ENCODE measurements at places on chromosomes 6 and 20.

GRCh38 chr6:43627008-43627825, 1.8 kb downstream of the GTPBP2 start:
- peak; percentile 97 for DNase-seq

DNA sequence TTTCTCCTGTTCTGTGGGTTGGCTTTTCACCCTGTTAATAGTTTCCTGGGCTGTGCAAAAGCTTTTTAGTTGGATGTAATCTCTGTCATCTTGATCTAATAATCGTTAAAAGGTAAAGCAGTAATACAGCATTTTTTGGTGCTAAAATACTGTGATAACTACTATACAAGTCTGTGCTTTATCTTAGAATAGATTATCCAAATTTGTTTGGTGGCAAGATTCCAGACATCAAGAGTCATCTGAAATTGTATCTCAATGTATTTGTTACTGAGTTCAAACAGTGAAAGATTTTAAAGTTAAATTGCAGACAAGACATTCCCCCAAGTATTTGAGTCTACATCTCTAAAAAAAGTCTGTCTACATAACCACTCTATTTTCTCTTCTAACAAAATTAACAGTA, 18.8 kb downstream of the TBPL1 start:
- DNase-seq = no peak

GRCh38 chr6:34248198-34248726, 544 bp downstream of the SMIM29 start:
- peak; percentile 38 for DNase-seq

- no peak for DNase-seq
Observed at GRCh38 chr20:1567392-1568162, 10.1 kb upstream of the SIRPD start.

GRCh38 chr6:41200901-41201763, at the start of gene TREML2:
Gene TREML2 (minus strand): TSS chr6:41201149. CDS start chr6:41201008, 141 bp downstream.
- no peak for DNase-seq

- DNase-seq = no peak
Observed at GRCh38 chr6:135479601-135480000, 17.9 kb downstream of the AHI1 start.

- no peak for DNase-seq
Observed at GRCh38 chr6:67694127-67694526, 941.0 kb upstream of the ADGRB3 start.

DNA sequence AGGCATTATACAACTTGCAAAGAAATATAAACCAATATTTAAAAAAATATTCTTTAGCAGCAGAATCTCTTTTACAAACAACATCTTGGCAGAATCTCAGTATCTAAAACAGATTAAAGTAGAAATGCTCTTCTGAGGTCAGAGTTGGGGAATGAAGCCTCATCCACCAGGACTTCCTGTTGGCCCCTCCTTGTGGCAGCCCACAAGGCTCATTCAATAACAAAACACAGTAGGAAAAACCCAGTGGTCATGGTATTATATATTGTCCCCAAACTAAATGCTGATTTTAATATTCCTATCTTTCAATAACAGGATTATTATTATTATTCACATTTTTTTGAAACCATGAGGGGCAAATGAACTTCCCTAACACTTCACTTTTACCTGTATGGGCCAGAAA, 368.6 kb downstream of the BTBD9 start:
- DNase-seq = peak; percentile 17

GRCh38 chr6:7215798-7216231, 97.2 kb downstream of the SSR1 start:
- DNase-seq = no peak

DNA sequence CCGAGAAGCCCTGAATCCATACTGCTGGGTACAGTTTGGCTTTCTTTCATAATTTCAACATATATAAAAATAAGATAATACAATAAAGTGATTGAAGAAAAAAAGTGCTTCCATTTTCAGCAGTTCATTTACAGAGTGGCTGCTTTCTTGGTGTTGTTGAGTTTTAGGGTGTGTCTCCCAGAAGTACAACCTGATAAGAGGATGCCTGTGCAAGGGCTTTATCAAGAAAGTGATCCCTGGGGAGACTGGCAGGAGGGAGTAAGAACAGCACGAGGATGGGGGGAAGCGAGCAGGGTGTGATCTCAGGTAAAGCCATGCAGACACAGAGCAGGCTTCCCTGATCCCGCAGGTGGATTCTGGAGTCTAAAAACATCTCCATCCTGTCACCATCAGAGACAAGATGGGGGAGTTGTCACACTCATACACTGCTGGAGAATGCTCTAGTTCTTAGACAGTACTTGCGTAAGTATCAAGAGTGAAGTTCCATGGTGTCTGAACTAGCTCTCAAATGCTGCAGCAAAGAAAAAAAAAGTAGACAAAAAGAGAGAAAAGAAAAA, 395.9 kb downstream of the CDH26 start:
- no peak for DNase-seq
